Left ventricle myocardium superior (tissue), 1 donor: ENCODE measurements at places on chromosomes 2 and 18.

DNA sequence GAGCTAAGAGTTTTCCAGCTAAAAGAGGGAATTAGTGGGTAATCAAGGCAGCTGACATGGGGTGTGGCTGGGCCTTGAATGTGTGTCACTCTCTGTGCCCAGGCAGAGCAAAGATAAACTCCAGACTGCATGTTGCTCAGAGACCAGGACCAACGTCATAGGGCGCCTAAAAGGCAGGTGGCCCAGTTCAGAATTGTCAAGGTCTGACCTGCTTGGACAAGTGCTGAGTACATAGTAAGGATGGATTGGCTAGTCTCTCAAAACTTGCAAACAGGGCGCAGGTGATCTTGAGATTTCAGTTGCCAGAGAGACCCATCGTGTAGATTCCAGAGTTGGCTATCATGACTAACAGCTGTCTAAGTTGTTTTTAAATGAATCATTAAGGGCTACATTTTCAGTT, 19.0 kb downstream of the CLUL1 start:
- DNase-seq = no peak

DNA sequence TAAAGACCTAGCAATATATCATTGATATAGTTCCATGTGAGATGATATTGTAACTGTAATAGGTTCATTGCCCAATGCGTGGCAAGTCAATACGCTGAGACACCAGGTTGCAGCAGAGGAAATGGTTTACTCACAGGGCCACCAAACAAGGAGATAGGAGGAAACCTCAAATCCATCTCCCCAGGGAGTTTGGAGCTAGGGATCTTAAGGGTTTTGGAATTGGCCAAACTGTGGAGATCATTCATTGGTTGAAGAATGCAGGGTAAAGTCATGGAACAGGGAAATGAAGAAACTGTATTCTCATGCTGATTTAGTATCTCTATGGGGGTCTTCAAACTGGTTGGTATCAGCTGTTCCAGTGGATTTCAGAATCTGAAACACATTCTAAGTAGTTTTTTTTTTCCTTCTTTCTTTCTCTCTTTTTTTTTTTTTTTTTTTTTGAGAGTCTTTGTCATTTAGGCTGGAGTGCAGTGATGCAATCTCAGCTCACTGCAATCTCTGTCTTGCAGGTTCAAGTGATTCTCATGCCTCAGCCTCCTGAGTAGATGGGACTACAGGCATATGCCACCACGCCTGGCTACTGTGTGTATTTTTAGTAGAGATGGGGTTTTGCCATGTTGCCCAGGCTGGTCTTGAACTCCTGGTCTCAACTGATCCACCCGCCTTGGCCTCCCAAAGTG, 30.7 kb upstream of the PPM1B start:
- DNase-seq = no peak

GRCh38 chr2:104853534-104854497, at the start of gene POU3F3:
Gene POU3F3, plus strand, starts transcription at chr2:104854115. Its CDS starts 1,396 bp downstream, at chr2:104855511.
- DNase-seq = peak; percentile 59

GRCh38 chr2:123917241-123917640, 107.8 kb upstream of the CNTNAP5 start:
- no peak for DNase-seq

DNA sequence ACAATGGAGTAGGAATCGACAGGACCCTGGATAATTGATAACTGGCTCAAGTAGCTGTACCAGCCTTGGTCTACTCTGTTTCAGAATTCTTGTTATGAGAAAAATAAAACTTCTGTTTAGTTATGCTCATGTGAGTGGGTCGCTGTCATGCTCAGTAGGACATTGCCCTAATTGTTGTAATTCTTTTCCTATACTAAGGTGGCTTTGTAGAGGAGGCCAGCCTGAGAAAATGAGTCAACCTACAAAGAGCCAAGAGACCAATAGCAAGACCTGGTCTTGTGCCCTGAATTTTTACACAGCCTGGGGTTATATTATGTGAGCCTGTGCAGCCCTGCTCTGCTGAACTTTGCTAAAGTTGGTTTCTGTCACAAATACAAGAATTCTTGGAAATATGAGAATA, 238.4 kb downstream of the MEIS1 start:
- no peak for DNase-seq

- DNase-seq = no peak
These were observed 135.5 kb upstream of the ZSWIM2 start for GRCh38 chr2:186984481-186984880.

- peak; percentile 57 for DNase-seq
These were observed 47.6 kb downstream of the ODC1 start for GRCh38 chr2:10400568-10400977.

DNA sequence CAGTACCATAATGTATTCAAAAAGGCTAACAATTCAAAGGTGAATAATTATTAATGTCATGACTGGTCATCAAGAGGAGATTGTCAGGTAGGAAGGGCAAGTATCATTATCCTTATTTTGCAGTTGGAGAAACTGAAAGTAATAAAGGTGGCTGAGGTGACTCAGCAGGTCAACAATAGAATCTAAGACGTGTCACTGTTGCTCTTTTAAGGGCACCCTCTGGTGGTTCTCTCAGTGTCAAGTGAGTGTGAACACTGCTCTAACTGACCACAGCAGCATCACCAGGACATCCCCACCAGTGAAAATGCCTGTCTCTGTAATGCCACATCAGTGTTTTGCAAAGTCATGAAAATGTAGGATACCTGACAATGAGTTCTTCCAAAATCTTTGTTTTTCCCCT, 69.7 kb downstream of the DCC start:
- no peak for DNase-seq

DNA sequence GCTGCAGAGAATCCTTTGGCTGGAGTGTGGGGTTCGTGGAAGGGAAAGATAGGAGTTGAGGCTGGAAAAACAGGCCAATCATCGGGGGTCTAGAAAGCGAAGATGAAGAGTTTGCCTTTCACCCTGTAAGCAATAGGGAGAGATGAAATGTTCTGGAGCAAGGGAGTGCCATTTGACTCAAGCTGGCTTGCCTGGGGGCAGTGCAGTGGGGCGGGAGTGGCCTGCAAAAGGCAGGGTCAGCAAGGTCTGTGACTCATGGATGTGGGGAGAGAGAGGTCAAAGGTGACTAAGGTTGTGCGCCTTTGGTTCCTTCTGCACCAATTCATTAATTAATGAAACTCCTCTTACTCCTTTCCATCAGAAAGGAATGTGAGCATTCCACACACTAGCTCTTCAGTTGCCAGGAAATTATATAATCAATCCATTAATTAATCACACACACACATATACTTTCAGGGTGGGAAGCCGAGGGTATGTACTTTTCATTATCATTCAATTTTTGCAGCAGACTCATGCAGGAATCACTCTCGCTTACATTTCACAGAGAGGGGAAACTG, 227.6 kb downstream of the MYCN start:
- no peak for DNase-seq

DNA sequence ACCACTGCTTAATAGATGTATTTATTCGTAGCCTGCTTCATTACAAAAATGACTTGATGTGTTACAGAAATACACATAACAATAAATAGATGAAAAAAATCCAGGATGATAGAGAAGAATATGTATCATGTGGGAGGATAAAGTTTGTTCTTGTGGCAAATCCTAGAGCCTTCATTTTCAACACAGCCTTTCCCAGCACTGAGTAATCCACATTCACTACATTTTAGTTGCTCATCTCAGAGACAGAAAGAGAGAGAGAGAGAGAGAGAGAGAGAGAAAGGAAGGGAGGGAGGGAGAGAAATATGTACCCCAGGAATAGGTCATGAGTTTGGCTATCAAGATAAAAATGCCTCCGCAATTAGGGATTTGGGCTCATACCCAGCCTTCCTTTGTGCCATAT, 144.3 kb downstream of the RBMS1 start:
- no peak for DNase-seq

DNA sequence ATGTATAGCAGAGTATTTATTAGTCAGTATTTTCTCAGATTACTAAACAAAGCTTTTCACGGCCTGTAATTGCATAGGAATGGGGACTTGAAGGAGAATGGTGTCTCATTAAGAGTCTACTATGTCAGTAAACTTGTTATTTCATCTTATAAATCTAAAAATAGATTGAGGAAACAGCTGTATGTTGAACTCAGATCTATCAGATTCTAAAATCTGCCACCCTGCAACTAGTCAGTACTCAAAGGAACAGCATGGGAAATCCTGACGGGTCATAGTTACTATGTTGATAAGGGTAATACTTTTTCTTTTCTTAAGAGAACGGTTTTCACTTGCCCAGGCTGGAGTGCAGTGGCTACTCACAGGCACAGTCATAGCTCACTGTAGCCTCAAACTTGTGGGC, 70.2 kb upstream of the EMILIN2 start:
- DNase-seq = no peak

DNA sequence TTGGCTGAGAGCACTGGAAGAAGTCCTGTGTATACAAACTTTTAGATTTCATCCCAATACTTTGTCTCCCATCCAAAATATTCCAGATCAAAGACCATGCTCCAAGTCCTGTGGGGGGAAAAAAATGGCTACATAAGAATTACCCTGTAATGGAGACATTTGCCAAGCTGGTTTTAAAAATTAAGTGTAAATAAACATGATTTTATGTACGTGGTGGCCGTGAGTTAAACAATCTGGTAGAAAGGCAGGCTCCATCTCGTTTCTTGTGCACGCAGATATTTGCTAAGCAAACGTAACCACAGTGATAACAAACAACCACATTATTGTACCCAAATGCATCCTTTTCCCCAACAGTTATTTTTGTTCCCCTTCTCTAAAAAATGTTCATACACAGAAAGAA, 176.4 kb downstream of the ZNF516 start:
- no peak for DNase-seq

GRCh38 chr2:198863655-198864054, 594.1 kb downstream of the SATB2 start:
- no peak for DNase-seq

- no peak for DNase-seq
These were observed 5.2 kb upstream of the UBE2F start for GRCh38 chr2:237961637-237962036.

- DNase-seq = no peak
These were observed 89.0 kb downstream of the ZNF521 start for GRCh38 chr18:25262920-25263319.

DNA sequence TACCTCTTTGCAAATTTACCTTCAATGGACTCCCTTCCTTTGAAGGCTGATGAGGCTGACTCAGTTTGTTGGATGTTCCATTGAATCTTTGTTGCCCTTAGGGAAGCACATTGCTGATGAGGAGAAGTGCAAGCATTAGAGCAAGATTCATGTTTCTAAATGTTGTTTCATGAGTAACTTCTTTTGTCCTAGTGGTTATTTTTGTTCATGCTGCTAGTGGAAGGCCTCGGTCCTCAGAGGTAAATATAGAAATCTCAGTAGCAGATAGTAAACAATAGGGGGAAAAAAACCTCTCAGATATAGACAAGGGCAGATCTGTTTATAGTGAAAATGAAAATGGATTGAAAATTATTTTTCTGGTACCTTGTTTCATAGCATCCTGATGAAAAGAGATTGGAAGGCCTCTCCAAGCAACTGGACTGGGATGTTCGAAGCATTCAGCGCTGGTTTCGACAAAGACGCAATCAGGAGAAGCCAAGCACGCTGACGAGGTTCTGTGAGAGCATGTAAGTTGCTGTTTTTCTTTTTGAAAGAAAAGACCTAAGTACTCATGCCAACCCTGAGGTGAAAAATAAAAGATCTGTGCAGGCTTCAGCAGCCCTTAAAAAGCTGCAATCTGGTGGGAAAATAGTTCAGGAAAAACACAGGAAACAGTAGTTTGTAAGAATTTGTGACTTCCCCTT, 104.9 kb downstream of the CERS6 start:
- DNase-seq = no peak

DNA sequence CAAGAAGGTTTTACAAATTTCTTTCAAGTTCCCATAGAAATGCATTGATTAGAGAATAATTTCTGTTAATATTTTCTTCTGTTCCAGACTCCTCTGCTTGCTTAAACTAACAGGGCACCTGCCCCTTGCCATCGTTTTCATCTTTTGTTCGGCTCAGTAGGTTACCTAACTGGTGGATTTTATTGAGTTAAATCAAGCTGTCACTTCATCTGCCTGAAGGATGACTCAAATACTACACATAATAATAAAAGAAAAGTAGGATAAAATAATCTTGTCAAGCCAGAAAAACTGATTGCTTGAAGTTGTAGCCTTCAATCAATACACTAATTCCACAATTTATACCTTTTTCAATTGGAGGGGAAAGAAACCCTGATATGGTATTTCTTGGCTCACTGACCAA, 234.0 kb downstream of the NR4A2 start:
- no peak for DNase-seq

DNA sequence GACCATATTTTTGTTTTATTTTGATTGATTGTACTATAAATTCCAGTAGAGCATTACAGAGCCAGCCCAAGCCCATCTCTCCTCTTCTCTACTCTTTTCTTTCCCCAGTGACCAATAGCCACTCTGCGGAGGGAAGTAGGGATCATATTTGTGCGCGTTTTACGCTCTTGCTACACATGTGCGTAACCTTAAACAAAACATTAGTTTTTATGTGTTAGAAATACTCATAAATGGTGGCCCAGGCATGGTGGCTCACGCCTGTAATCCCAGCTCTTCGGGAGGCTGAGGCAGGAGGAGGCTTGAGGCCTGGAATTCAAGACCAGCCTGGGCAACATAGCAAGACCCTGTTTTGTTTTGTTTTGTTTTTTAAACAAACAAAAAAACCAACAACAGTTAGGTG, 31.3 kb downstream of the HPCAL1 start:
- no peak for DNase-seq

DNA sequence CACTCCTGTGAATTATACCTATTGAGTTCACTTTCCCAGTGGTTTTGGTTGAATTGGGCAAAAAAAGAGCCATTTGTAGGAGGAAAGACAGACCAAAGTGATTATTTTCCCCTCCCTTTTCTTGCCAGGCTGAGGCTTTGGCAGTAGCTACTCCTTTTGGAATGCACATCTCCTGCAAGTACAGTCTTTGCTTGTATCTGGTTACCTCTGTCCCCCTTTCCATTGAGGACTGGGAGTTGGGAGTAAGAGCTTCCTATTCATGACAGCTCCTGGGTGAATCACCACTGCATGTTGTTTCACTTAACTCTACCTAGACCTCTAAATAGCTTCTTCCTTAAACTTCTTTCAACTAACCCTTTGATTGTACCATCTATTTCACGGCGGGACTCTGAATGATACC, 695.3 kb upstream of the ZNF804A start:
- no peak for DNase-seq

GRCh38 chr18:28875059-28875458, 698.1 kb upstream of the CDH2 start:
- DNase-seq = no peak

DNA sequence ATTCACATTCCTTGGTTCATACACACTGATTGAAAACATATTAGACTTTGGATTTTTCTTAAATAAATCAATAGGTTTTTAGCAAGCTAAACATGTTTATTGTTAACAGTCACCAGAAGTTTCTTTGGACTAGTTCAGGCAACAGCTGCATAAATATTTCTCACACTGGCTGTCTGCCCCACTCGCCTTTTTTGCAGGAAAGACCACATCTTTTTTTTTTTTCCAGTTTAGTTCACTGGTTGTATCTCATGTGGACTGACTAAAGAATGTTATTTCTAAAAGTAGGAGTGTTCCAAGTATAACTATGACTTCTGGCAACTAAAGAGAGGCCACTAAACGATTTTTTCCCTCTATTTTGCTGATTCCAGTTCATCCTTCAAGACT, 31.1 kb downstream of the SLC40A1 start:
- DNase-seq = peak; percentile 47
